ENCODE measurements at places on chromosomes 4 and X. TPM values are rescaled to one million over a fixed set of nuclear protein-coding genes. Genes with fewer than 3 reads are reported as not detected.

Gene CT45A2
- polyA plus RNA-seq = not detected

Gene XAGE5
- not detected for polyA plus RNA-seq

DNA sequence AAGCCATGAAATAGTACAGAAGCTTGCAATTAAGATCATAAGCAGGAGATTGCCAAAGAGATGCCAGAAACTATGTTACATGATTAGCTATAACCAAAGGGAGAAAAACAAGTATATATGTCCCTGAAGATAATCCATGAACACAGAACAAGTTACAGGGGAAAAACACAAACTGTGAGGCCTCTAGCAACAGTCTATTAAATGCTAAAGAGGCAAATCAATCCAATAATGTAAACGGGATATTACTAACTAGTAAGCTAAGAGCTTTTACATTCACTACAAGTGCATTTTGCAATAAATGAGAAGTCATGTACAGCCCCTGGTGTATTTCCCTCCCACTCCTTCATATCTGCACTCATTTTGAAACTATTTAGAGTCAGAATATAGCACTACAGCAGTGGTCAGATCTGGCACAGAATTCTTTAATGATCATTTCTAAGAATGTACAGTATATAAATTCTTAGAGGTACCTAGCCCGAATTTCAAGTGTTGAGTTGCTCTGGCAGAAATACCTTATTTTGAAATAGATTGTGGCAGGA is 449.8 kb upstream of the SMIM31 start:
- no peaks in the 10 kb centered on the region for H3K4me1 ChIP-seq
- H3K27ac ChIP-seq = no peak overlapping the region
- no peaks in the 10 kb centered on the region for H3K36me3 ChIP-seq
- no peak overlapping the region for H3K4me3 ChIP-seq
- no peaks in the 10 kb centered on the region for H3K27me3 ChIP-seq

GRCh38 chr4:15013585-15013984 is 11.3 kb downstream of the CPEB2 start:
- no peak overlapping the region for H3K27ac ChIP-seq
- no peaks in the 10 kb centered on the region for H3K27me3 ChIP-seq
- H3K4me3 ChIP-seq = no peak overlapping the region
- DNase-seq = no peak
- peaks cover 12% of the 10 kb centered on the region for H3K4me1 ChIP-seq
- peaks cover 60% of the 10 kb centered on the region for H3K36me3 ChIP-seq

GRCh38 chrX:129445436-129445835 is 77.9 kb downstream of the SMARCA1 start:
- DNase-seq = no peak
- H3K4me3 ChIP-seq = no peak overlapping the region
- no peak overlapping the region for H3K27ac ChIP-seq
- H3K36me3 ChIP-seq = no peaks in the 10 kb centered on the region

DNA sequence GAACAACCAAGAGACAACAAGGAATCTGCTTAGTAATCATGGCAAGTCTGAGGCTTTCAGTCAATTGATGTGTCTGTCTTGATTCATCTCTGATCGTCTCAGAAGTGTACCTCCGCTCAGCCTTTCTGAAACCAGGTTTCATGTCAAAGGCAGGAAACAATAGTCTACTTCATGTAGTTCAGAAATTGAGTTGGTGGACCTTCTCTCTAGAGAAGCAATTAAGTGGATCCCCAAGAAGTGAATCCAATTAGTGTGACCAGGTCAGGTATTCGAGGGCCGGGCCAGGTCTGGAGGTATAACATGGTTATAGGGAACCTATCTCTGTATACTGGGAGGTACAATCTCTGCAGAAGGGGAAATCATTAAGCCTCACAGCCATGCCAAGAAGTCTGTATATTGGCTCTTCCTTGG is 32.0 kb downstream of the DAPP1 start:
- H3K4me1 ChIP-seq = no peaks in the 10 kb centered on the region
- no peak for DNase-seq
- no peak overlapping the region for H3K27ac ChIP-seq

GRCh38 chr4:119050527-119051090 is 85.0 kb upstream of the MYOZ2 start:
- no peak overlapping the region for H3K27ac ChIP-seq
- H3K27me3 ChIP-seq = no peaks in the 10 kb centered on the region
- peaks cover 26% of the 10 kb centered on the region for H3K4me1 ChIP-seq
- no peak for DNase-seq
- H3K36me3 ChIP-seq = no peaks in the 10 kb centered on the region
- no peak overlapping the region for H3K4me3 ChIP-seq

- H3K36me3 ChIP-seq = no peaks in the 10 kb centered on the region
- DNase-seq = no peak
- no peak overlapping the region for H3K4me3 ChIP-seq
- peaks cover 5% of the 10 kb centered on the region for H3K27me3 ChIP-seq
- H3K27ac ChIP-seq = no peak overlapping the region
These were observed 79.2 kb downstream of the FBXO8 start for GRCh38 chr4:174204164-174204831.
